Mesendoderm (in vitro differentiated cells): ENCODE measurements at places on chromosomes 1 and 21.
A peak's percentile ranks its signal among the peaks of the same experiment; 100 is the strongest.

GRCh38 chr1:117368116-117369108 is 1.2 kb downstream of the MAN1A2 start:
- no peaks in the 10 kb centered on the region for H3K36me3 ChIP-seq
- H3K27ac ChIP-seq: no peak overlapping the region
- peak overlapping the region; percentile 11 for H3K4me3 ChIP-seq
- H3K4me1 ChIP-seq: peaks cover 7% of the 10 kb centered on the region
- no peaks in the 10 kb centered on the region for H3K27me3 ChIP-seq

- H3K4me1 ChIP-seq: no peaks in the 10 kb centered on the region
- no peaks in the 10 kb centered on the region for H3K27me3 ChIP-seq
- DNase-seq: no peak
- no peak overlapping the region for H3K4me3 ChIP-seq
These were observed 467.1 kb downstream of the LMO4 start for GRCh38 chr1:87795615-87796337.

DNA sequence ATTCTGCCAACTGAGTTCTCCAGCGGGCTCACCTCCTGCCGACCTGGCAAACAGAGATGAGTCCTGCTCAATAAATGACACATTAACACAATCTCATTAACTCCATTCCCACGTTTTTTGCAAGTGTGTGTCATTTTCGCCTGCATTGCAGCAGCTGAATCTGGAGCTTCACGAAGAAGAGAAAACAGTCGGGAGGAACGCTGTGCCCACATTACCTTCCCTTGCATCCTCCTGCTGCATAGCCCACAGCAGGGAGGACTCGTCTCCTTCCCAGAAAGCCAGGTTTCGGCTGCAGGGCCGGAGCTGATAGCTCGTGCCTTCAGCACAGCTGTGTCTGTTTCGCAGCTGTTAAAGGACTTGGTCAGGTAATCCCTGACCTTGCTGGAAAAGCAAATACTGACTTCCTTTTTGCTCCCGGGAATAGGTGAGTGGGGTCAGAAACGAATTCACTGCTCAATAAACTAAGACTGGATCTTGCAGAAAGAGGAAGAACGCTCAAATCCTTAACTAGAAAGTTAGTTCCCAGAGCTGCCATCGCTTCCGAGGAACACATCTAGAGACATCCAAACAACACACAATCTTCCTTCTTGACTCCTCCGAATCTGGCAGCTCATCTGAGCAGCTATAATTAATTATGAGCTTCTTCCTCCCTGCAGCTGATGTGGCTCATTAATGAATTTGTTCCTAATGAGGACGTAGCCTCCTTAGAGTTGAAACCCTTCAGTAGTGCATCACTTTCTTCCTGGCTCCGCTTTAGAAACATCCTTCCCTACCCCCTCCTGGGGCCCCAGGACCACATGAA is 33.0 kb downstream of the KANK4 start:
- H3K36me3 ChIP-seq: no peaks in the 10 kb centered on the region
- H3K27ac ChIP-seq: no peak overlapping the region
- peak; percentile 71 for DNase-seq
- no peak overlapping the region for H3K4me3 ChIP-seq
- H3K4me1 ChIP-seq: peaks cover 19% of the 10 kb centered on the region
- H3K27me3 ChIP-seq: no peaks in the 10 kb centered on the region

DNA sequence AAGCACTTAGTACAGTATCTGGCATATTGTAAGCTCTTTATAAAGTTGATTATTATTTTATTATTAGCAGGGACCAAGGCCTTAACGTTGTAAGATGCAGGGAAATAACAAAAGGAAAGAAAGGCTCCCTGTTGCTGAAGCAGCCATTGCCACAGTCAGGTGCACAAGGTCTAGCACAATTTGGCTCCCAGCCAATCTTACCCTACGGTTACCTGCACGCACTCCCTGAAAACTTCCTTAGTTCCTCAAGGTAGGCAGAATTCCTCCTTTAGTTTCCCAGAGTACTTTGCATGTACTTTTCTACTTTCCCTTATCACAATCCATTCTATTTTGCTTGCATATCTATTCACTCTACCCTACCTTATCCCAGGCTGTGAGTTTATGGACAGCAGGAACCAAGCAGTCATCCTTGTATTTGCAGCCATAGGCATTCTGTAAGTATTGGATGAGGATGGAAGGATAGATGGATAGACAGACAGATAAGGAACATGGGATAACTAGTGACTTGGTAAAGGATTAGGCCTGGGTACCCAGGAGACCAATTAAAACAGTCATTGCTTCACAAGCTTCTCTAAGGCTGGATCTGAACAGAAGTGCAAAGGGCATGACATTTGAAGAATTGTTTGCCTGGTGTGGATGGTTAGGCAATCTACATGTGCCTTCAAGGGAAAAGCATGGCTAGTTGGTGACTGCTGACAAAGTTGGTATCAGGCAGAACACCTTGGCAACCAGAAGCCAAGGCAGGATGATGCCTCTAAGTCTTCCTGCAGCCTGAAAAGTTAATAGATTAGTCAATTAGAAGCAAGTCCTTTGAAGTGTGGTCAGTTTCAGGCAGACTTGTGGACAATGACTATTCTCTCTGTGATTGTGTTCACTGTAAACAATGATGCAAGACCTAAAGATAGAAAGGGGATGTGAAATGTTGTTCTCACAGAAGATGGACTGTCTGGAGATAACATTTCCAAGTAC is 20.8 kb upstream of the JAK1 start:
- no peak for DNase-seq
- no peak overlapping the region for H3K27ac ChIP-seq
- no peaks in the 10 kb centered on the region for H3K27me3 ChIP-seq
- H3K4me1 ChIP-seq: no peaks in the 10 kb centered on the region
- no peak overlapping the region for H3K4me3 ChIP-seq

GRCh38 chr1:94579876-94580294 is 38.3 kb upstream of the F3 start:
- H3K27ac ChIP-seq: peak overlapping the region; percentile 49
- H3K4me3 ChIP-seq: no peak overlapping the region
- peaks cover 5% of the 10 kb centered on the region for H3K4me1 ChIP-seq

GRCh38 chr1:214318356-214318755 is 37.4 kb downstream of the SMYD2 start:
- no peak for DNase-seq
- H3K27me3 ChIP-seq: no peaks in the 10 kb centered on the region
- H3K36me3 ChIP-seq: no peaks in the 10 kb centered on the region
- H3K4me1 ChIP-seq: peaks cover 3% of the 10 kb centered on the region
- H3K4me3 ChIP-seq: no peak overlapping the region
- H3K27ac ChIP-seq: no peak overlapping the region

- no peak overlapping the region for H3K27ac ChIP-seq
- no peak overlapping the region for H3K4me3 ChIP-seq
- H3K27me3 ChIP-seq: no peaks in the 10 kb centered on the region
- DNase-seq: no peak
- H3K36me3 ChIP-seq: no peaks in the 10 kb centered on the region
These were observed 405.3 kb upstream of the PRMT6 start for GRCh38 chr1:106651028-106651762.

DNA sequence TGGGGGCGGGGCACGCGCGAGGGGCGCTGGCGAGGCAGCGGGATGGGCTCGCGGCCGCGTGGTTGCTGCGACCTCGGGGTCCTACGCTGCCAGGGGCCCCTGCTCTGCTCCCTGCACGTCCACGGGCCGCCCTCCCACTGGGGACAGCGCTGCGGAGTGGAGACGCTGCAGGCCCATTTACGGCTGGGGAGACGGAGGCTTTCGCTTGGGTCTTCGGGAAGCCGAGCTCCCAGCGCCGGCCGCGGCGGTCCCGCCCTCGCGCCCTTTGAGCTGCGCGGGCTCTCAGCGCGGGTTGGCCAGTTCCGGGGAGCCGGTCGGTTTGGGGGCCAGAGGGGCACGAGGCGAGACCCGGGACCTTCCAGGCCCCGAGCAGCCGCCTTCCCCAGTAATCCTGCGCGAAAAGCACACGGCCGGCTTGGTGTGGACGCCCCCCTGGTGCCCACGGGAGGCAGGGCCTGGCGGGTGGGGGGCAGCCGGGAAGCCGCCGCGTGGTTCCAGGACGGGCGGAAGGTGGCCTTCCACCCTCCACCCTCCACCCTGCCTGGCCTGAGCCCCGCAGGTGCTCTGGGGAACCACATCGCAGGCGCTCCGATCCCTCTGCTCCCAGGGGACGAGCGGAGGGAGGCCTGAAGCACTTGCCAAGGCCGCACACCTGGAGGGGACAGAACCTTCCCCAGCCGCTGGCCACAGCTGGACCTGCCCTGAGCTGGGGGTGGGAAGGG is 570 bp upstream of the PEX10 start:
- peak overlapping the region; percentile 76 for H3K4me3 ChIP-seq
- no peaks in the 10 kb centered on the region for H3K27me3 ChIP-seq
- no peaks in the 10 kb centered on the region for H3K36me3 ChIP-seq
- peaks cover 3% of the 10 kb centered on the region for H3K4me1 ChIP-seq

- no peak for DNase-seq
- H3K4me3 ChIP-seq: no peak overlapping the region
- no peak overlapping the region for H3K27ac ChIP-seq
These were observed 27.7 kb downstream of the AGO3 start for GRCh38 chr1:35958558-35958957.

- no peak overlapping the region for H3K4me3 ChIP-seq
- no peaks in the 10 kb centered on the region for H3K36me3 ChIP-seq
- H3K27ac ChIP-seq: no peak overlapping the region
- no peaks in the 10 kb centered on the region for H3K27me3 ChIP-seq
These were observed 82.3 kb downstream of the FCRL5 start for GRCh38 chr1:157469752-157470675.

DNA sequence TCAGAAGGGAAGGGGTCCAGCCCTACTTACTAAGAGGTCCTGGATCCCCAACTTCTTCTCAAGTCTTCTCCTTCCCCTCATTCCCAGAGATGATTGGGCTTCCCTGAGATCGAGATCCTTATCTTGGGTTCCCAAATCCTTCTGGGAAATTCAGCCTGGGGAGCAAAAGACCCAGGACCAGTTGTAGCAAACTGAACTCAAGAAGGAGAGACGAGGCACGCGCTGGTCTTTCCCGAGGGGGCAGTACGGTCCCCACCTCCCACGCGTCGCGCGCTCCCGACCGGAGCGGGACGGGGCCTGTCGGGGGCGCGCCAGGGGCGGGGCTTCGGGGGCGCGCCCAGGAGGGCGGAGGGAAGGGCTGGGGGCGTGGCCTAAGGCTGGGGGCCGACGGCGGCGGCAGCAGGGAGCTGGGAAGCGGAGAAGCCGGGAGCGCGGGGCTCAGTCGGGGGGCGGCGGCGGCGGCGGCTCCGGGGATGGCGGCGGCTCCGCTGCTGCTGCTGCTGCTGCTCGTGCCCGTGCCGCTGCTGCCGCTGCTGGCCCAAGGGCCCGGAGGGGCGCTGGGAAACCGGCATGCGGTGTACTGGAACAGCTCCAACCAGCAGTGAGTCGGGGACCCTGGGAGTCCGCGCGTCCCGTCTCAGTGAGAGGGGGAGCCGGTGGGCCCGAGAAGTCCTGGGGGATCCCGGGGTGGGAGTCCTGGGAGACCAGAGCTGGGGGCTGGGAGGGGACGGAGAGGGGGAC is at the start of gene EFNA3:
Gene EFNA3, plus strand, starts transcription at position 369 of the 741 bp plus-strand sequence. Its CDS starts 105 bp downstream, at position 474.
- no peaks in the 10 kb centered on the region for H3K4me1 ChIP-seq
- H3K36me3 ChIP-seq: no peaks in the 10 kb centered on the region
- H3K4me3 ChIP-seq: no peak within 1 kb of the TSS
- no peak for DNase-seq
- H3K27ac ChIP-seq: no peak within 1 kb of the TSS

GRCh38 chr1:30315185-30315960 is 408.0 kb downstream of the MATN1 start:
- DNase-seq: peak; percentile 30
- H3K27me3 ChIP-seq: no peaks in the 10 kb centered on the region
- H3K36me3 ChIP-seq: no peaks in the 10 kb centered on the region

- peaks cover 10% of the 10 kb centered on the region for H3K27me3 ChIP-seq
- peak; percentile 27 for DNase-seq
- no peak overlapping the region for H3K4me3 ChIP-seq
- no peaks in the 10 kb centered on the region for H3K36me3 ChIP-seq
- H3K4me1 ChIP-seq: no peaks in the 10 kb centered on the region
These were observed 3.4 kb downstream of the RCAN1 start for GRCh38 chr21:34611528-34611927.

DNA sequence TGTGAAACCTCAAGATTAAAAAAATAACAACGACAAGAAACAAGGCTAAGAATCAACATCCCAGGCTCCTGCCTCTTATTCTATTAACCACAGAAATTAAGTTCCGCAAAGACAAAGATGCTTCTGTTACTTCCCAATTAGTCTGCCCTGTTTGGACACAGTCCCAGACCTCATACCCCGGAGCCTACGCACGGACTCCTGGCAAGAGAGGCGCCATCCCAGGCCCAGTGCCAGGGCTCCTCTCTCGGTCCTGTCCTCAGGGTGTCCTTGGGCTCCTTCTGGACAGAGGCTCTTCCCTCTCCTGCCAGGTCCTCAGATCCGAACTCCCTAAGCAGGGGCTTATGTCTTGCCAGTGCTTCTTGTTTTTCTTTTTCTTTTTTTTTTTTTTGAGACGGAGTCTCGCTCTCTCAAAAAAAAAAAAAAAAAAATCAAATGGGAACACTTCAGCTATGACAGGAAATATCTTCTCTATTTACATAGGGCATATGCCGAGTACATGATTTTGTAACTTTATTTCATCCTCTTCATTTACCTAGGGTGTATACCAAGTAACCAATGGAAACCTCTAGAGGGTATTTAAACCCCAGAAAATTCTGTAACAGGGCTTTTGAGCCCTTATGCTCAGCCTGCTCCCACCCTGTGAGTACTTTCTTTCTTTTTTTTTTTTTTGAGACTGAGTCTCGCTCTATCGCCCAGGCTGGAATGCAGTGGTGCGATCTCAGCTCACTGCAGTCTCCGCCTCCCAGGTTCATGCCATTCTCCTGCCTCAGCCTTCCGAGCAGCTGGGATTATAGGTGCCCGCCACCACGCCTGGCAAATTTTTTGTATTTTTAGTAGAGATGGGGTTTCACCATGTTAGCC is 11.7 kb upstream of the ENO1 start:
- no peaks in the 10 kb centered on the region for H3K27me3 ChIP-seq
- peak overlapping the region; percentile 54 for H3K27ac ChIP-seq
- H3K4me1 ChIP-seq: no peaks in the 10 kb centered on the region
- no peaks in the 10 kb centered on the region for H3K36me3 ChIP-seq
- no peak overlapping the region for H3K4me3 ChIP-seq
- no peak for DNase-seq
